ENCODE measurements at places on chromosomes 5 and 9.

GRCh38 chr9:130120832-130121231 lies 51.4 kb upstream of the NCS1 start:
- DNase-seq, result no peak

- DNase-seq, result no peak
These were observed 123.2 kb downstream of the DCP2 start for GRCh38 chr5:113099822-113100221.

GRCh38 chr9:95679874-95680273 lies 163.1 kb upstream of the PTCH1 start:
- no peak for DNase-seq

GRCh38 chr5:95861221-95861863 lies 38.8 kb upstream of the GLRX start:
- DNase-seq, result peak; percentile 99

GRCh38 chr5:140310434-140310833 lies 7.5 kb upstream of the PFDN1 start:
- DNase-seq, result peak; percentile 50

DNA sequence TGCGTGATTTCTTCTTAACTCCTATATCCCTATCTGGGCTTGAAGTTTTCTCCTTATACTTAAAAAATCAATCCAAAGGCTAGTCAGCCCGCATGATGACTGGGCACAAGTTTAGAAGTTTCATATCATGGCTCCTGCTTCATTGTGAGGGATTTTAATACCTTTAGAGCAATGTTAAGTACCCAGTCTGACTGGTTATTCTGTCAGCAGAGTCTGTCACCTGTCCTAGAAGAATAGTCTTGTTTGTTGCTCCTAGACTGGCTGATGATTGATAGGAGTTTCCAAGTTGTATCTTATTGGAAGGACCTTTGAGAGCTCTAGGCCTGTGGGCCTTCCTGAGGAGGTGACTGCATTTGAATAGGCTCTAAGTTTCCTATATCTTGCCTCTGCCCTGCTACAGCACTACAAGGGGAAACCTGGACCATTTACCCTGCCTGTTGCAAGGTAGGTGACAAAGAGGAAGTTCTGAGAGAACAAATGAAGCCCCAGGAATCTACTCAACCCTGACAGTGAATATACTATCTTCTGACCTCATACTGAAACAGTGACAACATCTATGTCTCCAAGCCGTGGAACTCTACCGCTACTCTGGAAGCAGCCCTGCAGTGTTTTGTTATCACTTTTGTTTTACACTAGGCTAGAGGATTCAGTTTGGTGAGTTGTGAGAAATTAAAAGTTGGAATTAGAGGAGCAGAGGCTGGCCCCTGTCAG lies 66.5 kb downstream of the F2RL2 start:
- no peak for DNase-seq

All from HT1080 (cell line).